ENCODE measurements at places on chromosomes 6 and 20. TPM values are rescaled to one million over a fixed set of nuclear protein-coding genes. Genes with fewer than 3 reads are reported as not detected.

The TMEM181 gene
- 19.9 TPM for total RNA-seq

DNA sequence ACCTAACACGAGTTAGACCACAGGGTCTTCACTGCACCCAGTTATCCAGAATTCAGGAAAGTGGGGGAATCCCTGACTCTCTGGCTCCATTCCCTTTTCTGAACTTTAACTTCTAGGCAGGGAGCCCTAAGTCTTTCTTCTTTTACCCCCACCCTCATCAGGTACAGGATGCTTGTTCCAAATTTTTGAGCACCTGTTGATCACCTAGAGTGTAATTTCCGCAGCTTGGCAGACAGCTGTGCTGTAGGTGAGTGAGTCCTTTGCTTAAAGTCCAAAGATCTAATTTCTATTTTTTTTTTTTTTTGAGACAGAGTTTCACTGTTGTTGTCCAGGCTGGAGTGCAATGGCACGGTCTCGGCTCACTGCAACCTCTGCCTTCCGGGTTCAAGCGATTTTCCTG is 89.5 kb upstream of the AKIRIN2 start:
- no peak for DNase-seq

- DNase-seq = peak; percentile 77
Observed at GRCh38 chr6:16471222-16471909, 233.0 kb downstream of the GMPR start.

The GZF1 gene
- 14.1 TPM for total RNA-seq

GRCh38 chr6:168390749-168391420 is 50.1 kb upstream of the SMOC2 start:
- no peak for DNase-seq

The WFDC2 gene
- 2,874 TPM for total RNA-seq

The COL21A1 gene
- total RNA-seq = 3.1 TPM

- DNase-seq = no peak
Observed at GRCh38 chr6:17656092-17656491, 50.6 kb downstream of the NUP153 start.

DNA sequence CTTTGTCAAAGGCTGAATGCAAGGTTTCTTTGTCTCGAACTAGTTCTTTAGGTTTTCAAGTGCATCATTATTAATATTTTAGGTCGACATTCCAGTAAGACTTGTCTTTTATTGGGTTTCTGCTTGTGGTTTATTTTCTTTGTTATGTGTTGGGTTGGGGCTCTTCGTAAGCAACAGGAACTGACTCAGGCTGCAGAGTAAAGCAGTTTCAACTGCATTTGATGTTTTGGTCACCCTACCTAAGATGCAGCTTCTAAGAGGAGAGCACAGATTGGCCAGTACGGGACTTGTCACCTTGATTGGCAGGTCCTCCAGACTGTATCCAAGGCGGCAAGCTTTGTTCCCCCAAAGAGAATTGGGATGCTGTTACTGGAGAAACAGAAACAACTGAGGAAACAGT is 149.5 kb upstream of the SULF2 start:
- no peak for DNase-seq

The PCMTD2 gene
- 53.8 TPM for total RNA-seq

The SRSF12 gene
- total RNA-seq = 2.3 TPM

DNA sequence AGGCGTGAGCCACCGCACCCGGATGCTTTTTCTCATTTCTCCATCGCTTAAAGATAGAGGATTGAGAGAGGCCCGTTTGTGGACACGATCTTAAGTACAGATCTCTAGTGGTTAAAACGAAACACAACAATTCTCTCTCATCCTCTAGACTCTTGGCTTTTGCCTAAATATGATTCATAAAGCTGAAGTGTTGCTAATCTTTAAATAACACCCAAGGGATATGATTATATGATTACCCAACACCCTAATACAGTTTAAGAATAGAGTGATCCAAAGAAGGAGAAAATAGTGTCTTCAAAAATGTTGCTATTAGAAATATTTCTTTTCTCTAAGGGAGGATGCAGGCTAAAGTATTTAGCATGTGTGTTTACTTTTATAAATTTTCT is 50.4 kb downstream of the MTHFD1L start:
- no peak for DNase-seq

DNA sequence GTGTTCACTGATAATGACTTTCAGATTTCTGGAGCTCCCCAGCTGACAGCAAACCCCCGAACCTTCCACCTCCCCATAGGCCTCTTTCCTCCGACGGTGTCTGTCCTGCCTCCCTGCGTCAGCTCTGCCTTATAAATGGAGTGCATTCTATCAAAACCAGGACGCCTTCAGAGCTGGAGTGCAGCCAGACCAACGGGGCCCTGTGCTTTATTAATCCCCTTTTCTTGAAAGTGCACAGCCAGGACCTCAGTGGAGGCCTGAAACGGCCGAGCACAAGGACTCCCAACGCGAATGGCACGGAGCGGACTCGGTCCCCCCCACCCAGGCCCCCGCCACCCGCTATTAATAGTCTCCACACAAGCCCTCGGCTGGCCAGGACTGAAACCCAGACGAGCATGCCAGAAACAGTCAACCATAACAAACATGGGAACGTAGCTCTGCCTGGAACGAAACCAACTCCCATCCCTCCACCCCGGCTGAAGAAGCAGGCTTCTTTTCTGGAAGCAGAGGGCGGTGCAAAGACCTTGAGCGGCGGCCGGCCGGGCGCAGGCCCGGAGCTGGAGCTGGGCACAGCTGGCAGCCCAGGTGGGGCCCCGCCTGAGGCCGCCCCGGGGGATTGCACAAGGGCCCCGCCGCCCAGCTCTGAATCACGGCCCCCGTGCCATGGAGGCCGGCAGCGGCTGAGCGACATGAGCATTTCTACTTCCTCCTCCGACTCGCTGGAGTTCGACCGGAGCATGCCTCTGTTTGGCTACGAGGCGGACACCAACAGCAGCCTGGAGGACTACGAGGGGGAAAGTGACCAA is 42.3 kb upstream of the NAA20 start:
- DNase-seq = peak; percentile 96

- DNase-seq = no peak
Observed at GRCh38 chr6:53573299-53573698, 28.4 kb upstream of the GCLC start.
